ENCODE measurements at places on chromosomes 2 and 18.

DNA sequence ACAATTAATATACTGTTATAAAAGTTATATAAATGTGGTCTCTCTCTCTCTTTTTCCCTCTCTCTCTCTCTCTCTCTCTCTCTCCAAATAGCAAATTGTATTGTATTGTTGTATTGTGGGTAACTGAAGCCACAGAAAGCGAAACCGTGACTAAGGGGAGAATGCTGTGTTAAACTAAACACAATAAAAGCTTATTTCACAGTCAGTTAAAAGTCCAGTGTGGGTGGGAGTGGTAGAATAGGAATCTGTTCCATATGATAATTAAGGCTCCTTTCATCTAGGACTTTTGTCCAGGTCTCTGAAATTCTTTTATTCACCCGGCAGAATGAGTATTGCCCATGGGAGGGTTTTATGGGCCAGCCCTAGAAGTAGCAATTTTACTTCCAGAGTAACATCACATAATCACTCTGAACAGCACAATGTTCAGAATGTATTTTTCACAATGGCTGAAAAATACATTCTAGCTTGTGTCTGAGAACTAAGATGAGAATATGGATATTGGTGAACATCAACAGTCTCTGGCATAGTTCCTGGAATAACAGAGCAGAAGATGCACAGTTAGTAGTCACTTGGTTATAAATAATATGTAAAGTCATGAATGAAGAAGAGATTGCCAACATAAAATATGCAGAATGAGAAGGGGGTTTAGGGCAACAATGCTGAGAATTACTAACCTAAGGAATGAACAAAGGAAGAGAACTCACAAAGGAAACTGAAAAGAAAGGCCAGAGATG lies 399.1 kb downstream of the PLCL1 start:
- no peak for DNase-seq

- DNase-seq, result no peak
Observed at GRCh38 chr18:904218-905090, at the start of gene ADCYAP1. TSS of gene ADCYAP1 (plus strand) at chr18:904871. CDS start at chr18:905387, 516 bp downstream.

GRCh38 chr2:177754492-177754873 lies 318.1 kb downstream of the PDE11A start:
- DNase-seq, result no peak

DNA sequence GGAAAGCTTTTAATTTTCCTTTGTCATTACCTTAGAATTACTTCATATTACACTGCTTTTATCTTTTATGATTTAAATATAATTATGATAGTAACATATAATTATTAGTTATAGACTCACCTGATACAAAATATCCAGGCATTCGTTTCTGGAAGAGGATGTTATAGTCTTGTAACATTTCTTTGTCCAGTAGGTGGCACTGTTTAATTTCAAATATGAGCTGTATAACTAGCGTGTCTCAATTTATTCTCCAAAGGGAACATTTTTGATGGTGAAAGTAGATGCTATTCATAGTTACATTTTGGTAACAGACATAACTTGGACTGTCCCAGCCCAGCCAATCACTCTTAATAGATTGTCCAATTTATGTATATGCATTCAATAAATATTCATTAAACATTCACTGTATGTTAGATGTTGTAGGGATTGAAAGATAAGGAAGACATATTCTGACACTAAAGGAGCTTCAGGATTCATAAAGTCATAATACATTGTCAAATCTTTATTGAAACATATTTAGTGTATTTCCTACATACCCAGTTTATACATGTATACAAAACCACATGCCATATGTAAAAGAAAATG lies 19.2 kb downstream of the DAW1 start:
- peak; percentile 67 for DNase-seq

DNA sequence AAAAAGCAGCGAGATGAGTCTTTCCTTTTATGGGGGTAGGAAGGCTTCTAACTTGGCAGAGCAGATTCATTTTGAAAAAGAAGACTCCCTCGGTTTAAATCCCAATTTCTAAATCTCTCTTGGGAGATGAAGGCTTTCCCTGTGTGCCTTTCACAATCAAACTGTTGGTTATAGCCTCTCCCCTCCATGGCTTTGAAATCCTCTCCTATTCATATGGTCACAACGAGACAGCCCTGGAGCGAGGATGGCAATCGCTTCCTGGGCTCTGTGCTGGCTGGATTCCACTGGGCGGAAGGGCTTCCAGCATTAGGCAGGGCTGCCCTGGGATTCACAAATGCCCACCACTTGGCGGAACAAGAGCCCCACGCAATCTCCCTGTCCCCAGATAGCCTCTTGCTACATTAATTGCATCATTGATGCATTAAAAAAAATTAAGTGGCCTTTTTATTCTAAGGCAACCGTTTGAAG lies 1.6 kb downstream of the CAVIN2 start:
- DNase-seq, result no peak

GRCh38 chr2:178404368-178404767 lies 46.6 kb downstream of the PRKRA start:
- no peak for DNase-seq

GRCh38 chr2:101696272-101697123 lies 1.0 kb upstream of the MAP4K4 start:
- DNase-seq, result peak; percentile 65

Measured in hippocampal formation (tissue), 2 donors.